ENCODE measurements at places on chromosomes 7 and 10.
A peak's percentile ranks its signal among the peaks of the same experiment; 100 is the strongest.

DNA sequence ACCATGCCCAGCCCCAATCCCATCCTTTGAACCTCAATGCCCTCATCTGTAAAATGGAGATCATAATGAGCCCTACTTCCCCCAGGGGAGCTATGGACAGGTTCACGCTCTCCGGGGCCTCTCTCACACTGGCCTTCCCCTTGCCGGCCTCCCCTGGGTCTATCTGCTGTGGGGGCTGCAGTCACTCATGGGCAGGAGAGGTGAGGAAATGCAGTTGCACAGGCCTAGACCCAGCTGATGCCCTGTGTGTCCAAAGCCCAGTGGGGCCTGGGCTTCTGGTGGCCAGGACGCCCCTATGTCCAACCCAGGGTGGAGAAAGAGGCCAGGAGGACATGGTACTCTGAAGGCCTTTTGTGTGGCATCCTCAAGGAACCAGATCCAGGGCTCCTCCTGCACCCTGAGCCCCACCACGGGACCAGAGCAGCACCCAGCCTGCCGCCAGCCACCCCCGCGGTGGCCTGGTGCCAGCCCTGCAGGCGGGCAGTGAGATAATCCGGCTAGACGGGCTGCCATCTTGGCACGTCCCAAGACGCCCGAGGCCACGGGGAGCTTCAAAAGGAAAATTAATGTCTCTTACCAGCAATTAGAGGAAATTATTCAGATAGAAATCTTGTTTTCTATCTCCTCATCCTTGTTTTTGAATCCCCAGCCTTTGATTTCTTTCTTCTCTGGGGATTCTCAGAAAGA lies 39.0 kb downstream of the MYL10 start:
- no peak overlapping the region for H3K4me3 ChIP-seq
- no peak for DNase-seq
- no peaks in the 10 kb centered on the region for H3K36me3 ChIP-seq
- H3K27ac ChIP-seq, result no peak overlapping the region
- no peaks in the 10 kb centered on the region for H3K4me1 ChIP-seq
- H3K27me3 ChIP-seq, result no peaks in the 10 kb centered on the region

- no peak overlapping the region for H3K27ac ChIP-seq
These were observed 499.7 kb downstream of the CALN1 start for GRCh38 chr7:71912476-71912875.

DNA sequence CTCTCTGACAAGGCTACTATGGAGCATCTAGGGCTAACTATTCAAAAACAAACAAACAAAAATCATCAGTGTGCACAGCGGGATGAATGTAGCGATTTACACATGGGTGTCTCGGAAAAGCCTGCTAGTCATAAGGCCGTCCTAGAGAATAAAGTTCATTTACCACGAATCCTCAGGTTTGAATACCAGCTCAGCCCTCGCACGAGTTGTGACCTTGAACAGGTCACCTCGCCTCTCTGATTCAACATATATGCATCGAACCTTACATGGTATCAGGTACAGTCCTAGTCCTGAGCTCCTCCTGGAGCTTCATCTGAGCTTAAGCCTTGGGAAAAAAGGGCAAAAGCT lies 572 bp downstream of the ATP5MF start:
- peak overlapping the region; percentile 90 for H3K4me3 ChIP-seq
- no peaks in the 10 kb centered on the region for H3K27me3 ChIP-seq
- DNase-seq, result no peak
- H3K4me1 ChIP-seq, result peaks cover 62% of the 10 kb centered on the region
- H3K36me3 ChIP-seq, result no peaks in the 10 kb centered on the region
- H3K27ac ChIP-seq, result peak overlapping the region; percentile 84

DNA sequence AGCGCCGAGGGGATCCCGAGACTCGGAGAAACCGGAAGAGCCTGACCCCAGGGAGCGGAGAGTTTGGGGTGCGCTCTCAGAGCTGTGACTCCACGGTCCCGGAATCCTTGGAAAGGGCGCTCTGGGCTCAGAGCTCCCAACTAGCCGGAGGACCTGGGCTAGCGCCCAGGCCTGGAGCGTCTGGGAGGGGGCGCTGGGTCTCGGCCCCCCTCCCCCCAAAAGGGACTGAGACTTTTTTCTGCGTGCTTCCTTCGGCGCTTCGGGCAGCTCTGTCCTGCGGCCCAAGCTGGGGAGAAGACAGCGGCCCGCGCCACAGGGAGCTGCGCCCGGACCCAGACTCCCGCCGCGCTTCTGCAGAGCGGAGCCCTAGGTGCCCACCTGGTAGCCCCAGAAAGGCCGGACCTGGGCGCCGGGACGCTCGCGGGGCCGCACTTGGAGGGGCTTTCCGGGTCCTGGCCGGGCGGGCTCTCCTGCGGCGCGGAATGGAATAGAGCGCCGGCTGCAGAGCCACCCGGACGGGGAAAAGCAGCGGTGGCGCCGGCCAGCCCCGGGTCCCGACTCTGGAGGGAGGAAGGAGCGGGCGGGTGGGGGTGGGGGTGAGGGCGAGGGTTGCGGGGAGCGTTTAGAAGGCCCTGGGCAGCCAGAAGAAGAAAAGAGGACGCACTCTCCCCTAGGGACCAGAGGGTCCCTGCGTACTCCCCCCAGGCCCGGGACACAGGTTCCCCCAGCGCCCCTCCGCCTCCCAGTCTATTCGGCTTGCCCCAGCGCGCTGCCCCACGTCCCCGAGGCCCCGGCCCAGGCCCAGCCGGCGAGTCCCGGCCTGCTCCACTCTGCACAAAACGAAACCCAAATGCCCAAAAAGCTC lies 4.7 kb downstream of the ZNF503 start:
- no peaks in the 10 kb centered on the region for H3K27me3 ChIP-seq
- H3K4me1 ChIP-seq, result peaks cover 47% of the 10 kb centered on the region
- DNase-seq, result no peak
- peak overlapping the region; percentile 89 for H3K27ac ChIP-seq
- no peaks in the 10 kb centered on the region for H3K36me3 ChIP-seq

DNA sequence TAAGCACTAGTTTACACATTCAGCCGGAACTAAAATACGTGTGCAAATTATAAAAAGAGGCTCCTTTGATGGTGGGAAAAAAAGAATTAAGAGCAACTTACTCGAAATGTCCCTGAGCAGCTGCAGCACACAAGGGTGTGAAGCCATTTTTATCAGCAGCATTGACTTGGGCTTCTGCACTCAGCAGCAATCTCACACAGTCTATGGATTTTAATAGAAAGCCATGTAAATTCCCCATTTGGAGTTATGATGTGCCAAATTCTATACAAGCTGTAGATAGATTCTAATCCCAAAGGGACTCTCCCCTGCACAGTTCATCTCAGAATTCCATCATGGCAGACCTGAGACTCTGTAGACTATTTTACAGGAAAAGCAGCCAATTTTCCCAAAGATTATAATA lies 90.5 kb downstream of the CTTNBP2 start:
- H3K4me1 ChIP-seq, result no peaks in the 10 kb centered on the region
- no peaks in the 10 kb centered on the region for H3K36me3 ChIP-seq
- H3K27me3 ChIP-seq, result no peaks in the 10 kb centered on the region

DNA sequence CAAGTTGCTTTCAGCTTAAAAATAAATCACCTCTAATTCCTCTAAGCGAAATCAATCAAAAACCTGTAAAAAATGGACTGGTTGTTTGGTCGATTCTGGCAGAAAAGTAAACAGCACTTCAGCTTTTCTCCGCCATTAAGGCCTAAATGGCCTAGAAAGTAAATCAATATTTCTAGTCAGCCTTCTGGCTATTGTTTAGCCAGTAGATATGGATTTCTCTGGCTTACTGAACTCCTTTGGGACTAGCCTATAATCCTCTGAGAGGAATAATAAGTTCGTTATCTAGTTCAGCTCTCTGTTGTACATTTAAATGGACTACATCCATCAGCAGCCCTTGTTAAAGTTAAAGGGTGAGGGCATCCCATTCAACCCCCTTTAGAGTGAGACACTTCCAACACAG lies 400.1 kb upstream of the ETV1 start:
- no peak overlapping the region for H3K27ac ChIP-seq
- no peaks in the 10 kb centered on the region for H3K4me1 ChIP-seq
- no peak overlapping the region for H3K4me3 ChIP-seq
- no peaks in the 10 kb centered on the region for H3K27me3 ChIP-seq
- DNase-seq, result no peak
- H3K36me3 ChIP-seq, result no peaks in the 10 kb centered on the region

GRCh38 chr7:33248671-33249070 lies 119.3 kb downstream of the BBS9 start:
- DNase-seq, result no peak
- no peaks in the 10 kb centered on the region for H3K36me3 ChIP-seq
- H3K27me3 ChIP-seq, result no peaks in the 10 kb centered on the region
- no peak overlapping the region for H3K4me3 ChIP-seq

GRCh38 chr7:31811650-31812461 lies 124.8 kb downstream of the PPP1R17 start:
- no peak for DNase-seq
- no peak overlapping the region for H3K4me3 ChIP-seq
- no peaks in the 10 kb centered on the region for H3K4me1 ChIP-seq
- no peaks in the 10 kb centered on the region for H3K36me3 ChIP-seq
- H3K27me3 ChIP-seq, result no peaks in the 10 kb centered on the region
- peak overlapping the region; percentile 72 for H3K27ac ChIP-seq

GRCh38 chr7:153943861-153944260 lies 108.3 kb upstream of the DPP6 start:
- H3K4me3 ChIP-seq, result no peak overlapping the region

GRCh38 chr10:124552691-124553276 lies 91.2 kb downstream of the LHPP start:
- no peak overlapping the region for H3K27ac ChIP-seq
- no peak overlapping the region for H3K4me3 ChIP-seq
- H3K36me3 ChIP-seq, result no peaks in the 10 kb centered on the region
- no peaks in the 10 kb centered on the region for H3K27me3 ChIP-seq
- H3K4me1 ChIP-seq, result peaks cover 46% of the 10 kb centered on the region
- DNase-seq, result no peak
